ENCODE measurements at places on chromosomes 5 and 9.

DNA sequence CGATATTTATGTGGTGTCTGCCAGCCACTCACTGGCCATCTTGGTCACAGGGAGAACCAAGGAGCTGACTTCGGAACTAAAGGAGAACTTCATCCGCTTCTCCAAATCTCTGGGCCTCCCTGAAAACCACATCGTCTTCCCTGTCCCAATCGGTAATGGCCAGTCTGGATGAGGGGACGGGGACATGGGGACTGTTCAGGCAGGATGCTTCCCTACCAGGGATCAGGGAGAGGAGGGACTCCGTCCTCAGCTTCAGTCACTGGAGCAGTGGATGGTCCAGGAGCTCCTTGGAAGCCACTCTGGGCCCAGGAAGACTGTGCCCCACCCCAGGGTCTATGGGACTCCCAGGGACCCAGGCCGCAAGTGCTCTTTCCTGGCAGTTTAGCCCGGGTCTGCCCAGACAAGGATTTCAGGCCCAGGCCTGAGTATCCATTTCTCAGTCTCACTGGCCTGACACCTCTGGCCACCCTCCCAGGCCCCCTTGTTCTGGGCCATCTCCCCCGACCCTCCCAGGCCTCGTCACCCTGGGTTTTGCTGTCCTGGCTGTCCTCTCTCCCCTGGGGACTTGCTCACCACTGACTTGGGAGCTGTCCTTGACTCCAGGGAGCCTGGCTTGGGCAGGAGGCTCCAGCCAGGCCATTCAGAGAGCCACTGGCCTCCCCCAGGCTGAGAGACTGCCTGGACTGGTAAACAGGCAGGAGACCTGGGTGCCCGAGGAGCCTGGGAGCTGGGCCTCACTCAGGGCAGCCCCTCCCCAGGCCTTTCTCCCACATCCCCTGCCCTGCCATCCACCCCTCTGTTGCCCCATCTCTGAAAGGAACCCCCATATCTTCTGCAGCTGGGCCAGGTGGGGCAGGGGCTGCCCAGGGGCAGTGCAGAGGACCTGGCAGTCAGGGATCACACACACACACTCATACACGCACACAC, 3.1 kb downstream of the LCN2 start:
- DNase-seq, result no peak

DNA sequence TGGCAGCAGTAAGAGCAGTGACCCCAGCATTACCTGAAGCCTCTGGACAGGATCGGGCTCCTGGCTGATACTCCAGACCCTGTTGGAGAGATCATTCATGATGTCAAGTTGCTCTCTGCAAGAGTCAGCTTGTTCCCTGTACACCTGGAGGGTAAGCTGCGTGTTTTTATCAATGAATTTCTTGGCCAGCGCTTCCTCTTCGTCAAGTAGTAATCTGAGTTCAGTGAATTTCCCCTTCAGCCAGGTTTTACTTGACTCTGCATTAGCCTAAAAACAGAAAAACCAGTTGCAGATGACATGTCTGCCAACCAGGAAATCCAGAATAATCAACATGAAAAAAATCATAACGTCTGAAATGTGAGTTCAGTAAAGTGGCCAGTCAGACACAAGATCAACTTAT, 19.1 kb downstream of the TRIM14 start:
- DNase-seq, result no peak

GRCh38 chr5:7245121-7245651, 150.8 kb upstream of the ADCY2 start:
- no peak for DNase-seq

- no peak for DNase-seq
These were observed 110.1 kb upstream of the GRIN3A start for GRCh38 chr9:101848485-101848919.

GRCh38 chr9:78971540-78971939, 600.2 kb upstream of the TLE4 start:
- DNase-seq, result no peak

- DNase-seq, result no peak
These were observed 186.7 kb downstream of the NTRK2 start for GRCh38 chr9:84856181-84856632.

DNA sequence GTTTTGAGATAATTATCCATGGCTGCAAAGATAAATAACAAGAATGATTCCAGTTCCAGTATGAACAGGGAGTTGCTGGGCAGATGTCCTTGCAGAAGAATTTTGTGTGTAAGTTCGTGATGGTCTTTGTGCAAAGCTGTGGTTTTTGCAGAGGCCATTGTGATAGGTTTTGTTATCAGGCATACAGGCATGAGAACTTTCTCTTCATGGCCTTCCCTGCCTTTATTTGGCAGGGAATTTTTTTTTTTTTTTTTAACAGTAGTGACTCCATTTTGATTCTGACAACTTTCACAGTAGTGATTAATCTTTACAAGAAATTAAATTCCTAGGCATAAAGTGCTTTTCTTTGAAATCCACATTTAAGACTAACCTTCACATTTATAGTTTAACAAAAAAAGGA, 1999.5 kb upstream of the CDH6 start:
- no peak for DNase-seq

- no peak for DNase-seq
These were observed 28.7 kb upstream of the SNX24 start for GRCh38 chr5:122816756-122817155.

GRCh38 chr9:117247266-117247665, 167.6 kb downstream of the ASTN2 start:
- no peak for DNase-seq

- DNase-seq, result no peak
These were observed 251.9 kb downstream of the EBF1 start for GRCh38 chr5:158847772-158848171.

GRCh38 chr5:133868946-133869518, 99.4 kb downstream of the C5orf15 start:
- DNase-seq, result peak; percentile 48

- no peak for DNase-seq
These were observed 100.7 kb downstream of the CDC42SE2 start for GRCh38 chr5:131364507-131365050.

- DNase-seq, result no peak
These were observed 165.0 kb downstream of the SMARCA2 start for GRCh38 chr9:2180154-2180553.

DNA sequence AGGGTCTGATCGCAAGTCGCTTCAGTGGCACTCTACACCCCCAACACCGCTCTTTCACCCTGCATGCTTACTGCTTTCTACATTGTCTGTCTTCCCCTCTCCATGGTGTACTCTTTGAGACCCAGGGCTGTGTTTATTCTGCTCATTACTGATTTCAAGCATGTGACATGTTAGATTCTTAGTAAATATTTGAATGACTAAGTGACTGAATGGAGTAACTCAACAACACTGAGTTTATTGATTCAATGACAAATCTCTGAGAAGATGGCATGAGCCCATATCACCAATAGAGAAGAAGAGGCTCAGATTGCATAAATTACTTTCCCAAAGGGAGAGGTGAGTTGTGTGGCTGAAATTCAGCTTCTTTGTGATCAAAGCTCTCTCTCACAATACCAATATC, 89.7 kb upstream of the OSMR start:
- DNase-seq, result no peak

DNA sequence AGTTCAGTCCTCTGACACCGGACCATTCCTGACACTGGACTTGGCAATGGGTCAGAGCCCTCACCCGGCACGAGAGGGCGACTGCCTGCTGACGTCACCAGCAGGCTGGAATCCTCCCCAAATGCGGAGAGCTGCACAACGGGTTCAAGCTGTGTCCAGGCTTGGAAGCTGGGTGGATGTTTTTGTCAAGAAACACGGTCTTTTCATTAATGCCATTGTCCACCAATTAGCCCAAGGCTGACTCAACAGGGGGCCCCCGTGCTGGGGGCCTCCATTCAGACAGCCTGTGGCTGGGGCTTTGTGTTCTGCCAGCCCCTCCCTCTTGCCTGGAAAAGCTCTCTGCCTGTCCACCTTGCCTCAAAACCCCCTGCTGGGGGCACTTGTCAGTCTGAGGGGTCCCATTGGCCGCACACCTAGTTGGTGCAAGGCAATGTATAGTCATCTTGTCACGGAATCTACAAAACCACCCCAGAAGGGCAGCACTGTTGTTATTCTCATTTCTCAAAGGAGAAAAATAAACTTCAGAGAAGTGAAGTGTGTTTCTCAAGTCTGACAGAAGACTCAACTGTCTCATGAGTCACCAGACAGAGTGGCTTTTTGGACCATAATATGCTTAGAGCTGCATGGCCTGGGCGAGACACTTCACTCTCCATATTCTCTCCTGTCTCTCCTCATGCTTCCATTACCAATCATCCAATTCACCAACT, 24.6 kb downstream of the NDUFA8 start:
- no peak for DNase-seq

GRCh38 chr9:127537014-127537413, 75.1 kb upstream of the STXBP1 start:
- no peak for DNase-seq

DNA sequence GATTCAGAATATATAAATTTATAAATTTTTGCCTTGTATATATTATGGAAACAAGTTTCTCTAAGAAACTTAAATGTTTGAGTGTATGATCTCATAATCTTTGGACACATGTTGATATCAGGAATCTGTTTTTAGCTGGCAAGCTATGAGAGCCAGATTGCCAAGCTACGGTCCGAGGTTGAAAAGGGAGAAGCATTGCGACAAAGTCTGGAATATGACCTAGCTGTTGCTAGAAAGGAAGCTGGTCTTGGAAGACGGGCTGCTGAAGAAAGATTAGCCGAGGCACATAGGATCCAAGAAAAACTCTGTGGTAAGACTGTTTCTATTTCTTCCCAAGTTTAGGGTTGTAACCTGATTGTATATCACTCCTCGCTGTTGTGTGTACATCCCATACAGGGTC, 25.9 kb downstream of the CCDC171 start:
- DNase-seq, result no peak

- no peak for DNase-seq
These were observed 3.6 kb upstream of the B4GALT1 start for GRCh38 chr9:33170464-33171415.

DNA sequence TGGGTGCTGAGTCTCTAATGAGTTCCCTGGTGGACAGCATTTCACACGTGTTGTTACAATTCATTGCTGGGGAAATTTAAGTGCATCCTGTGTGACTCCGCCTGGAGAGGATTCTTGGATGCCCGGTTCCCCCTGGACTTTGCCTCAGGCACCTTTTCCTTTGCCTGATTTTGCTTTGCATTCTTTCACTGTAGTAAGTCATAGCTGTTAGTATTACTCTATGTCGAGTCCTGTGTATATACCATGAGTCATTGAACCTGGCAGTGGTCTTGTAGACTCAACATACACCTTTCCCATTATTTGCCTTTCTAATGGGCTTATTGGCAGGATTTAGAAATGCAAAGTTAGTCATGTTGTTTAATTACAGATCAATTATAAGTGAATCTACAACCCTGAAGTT, 81.9 kb upstream of the DHFR start:
- DNase-seq, result no peak

- no peak for DNase-seq
These were observed 39.6 kb upstream of the NSMF start for GRCh38 chr9:137498720-137499150.

DNA sequence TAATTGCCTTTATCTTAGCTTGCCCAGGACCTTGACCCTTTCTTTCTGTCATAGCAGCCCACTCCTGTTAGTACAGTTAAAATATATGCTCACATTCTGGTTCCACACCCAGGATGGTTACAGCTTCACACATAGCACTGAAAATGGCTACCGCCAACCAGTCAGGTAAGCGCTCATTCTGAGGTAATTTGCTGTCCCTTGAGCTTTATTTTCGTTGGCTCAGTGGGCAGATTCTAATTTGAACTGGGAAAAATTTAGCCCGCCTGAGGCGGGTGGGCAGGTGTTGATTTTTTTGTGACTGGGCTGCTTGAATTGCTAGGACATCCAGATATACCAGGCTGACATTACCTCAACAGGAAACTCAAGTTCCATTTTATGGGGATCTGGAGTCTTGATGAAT, 137.5 kb downstream of the KCTD16 start:
- no peak for DNase-seq

DNA sequence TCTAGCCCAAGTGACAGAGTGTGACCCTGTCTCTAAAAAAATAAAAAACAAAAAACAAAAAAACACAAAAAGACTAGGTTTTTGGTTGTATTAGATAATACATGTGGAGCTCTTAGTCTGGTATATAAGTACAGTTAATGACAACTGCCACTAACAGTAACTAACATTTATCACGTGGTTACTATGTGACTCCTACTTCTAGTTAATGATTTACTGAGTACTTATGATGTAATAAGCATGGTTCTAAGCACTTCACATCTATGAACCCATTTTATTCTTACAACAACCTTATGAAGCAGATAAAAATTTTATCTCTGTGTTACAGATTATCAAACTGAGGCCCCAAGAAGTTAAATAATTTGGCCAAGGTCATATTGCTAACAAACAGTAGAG, 6.1 kb upstream of the TMEFF1 start:
- no peak for DNase-seq

DNA sequence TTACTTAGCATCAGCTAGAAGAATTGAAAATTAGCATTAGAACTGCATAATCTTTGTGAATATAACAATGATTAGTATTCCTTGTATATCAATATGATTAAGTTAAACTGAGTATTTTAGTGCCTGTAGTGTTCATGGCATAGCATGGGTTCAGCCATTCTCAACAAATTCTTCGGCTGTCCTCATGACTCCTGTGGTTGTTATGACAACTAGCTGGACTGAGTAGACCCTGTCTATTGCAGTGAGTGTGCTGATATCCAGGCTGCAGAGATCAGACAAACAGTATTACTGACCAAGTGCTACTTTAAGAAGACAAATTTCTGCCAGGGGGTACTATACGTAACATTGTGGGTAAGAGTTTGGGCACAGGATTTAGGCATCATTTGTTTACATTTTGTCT, 125.9 kb downstream of the NUDT12 start:
- DNase-seq, result no peak

- DNase-seq, result no peak
These were observed 255.5 kb downstream of the MAN2A1 start for GRCh38 chr5:109945097-109945678.
